Gastrocnemius medialis (tissue), 4 donors: ENCODE measurements at places on chromosomes 3 and 15.

GRCh38 chr3:71064956-71065763 lies 518.4 kb downstream of the FOXP1 start:
- peak; percentile 50 for DNase-seq

GRCh38 chr15:60766391-60767128 lies 287.6 kb upstream of the ICE2 start:
- no peak for DNase-seq

GRCh38 chr3:187122261-187122660 lies 17.0 kb downstream of the RPL39L start:
- no peak for DNase-seq

DNA sequence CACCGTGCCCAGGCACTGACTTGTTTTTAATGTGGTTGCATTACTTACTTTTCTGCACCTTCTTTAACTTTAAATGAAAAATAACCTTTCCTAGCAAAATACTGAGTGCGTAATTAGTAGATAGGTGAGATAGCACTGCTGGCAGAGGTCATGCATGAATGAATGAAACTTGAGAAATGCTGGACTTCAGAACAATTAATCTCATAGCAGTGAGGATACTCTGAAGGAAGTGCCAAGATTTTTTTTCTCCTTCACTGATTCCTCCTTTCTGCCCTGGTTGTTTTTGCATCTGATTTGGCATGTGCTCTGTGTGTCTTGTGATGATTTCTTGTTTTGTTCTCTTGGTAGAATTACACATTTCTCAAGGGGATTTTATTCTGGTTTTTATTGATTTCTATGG lies 378.9 kb downstream of the PTPRG start:
- DNase-seq = no peak

- no peak for DNase-seq
These were observed 172.6 kb upstream of the UMPS start for GRCh38 chr3:124557433-124558232.

- peak; percentile 86 for DNase-seq
These were observed at the start of gene PPP2R3A for GRCh38 chr3:135965506-135966270. Gene PPP2R3A (plus strand): TSS chr3:135965728. CDS start chr3:136001499, 35,771 bp downstream.

- no peak for DNase-seq
These were observed 12.1 kb downstream of the PRR23E start for GRCh38 chr3:127204841-127205582.

GRCh38 chr3:146975476-146975875 lies 370.3 kb upstream of the PLSCR5 start:
- DNase-seq = no peak
